Hypothalamus (tissue), 51 donors: ENCODE measurements at places on chromosomes 5 and 9.

GRCh38 chr5:27434335-27434734, 395.9 kb upstream of the CDH9 start:
- DNase-seq, result no peak

DNA sequence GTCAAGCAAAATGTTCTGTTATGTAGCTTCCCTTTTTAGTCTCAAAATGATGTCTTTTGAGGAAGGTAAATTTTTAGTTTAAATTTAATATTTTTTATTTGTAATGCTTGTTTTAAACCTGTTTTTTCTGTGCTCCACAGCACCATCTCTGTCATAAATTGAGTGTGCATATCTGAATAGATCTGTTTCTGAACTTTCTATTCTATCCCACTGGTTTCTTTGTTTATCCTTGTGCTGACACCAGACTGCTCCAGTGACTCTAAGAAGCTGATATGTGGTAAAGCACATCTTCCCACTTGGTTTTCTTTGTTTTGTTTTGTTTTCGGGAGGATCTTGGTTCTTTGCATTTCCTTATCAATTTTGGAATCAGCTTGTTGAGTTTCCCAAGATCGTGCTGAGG, 7.1 kb upstream of the RNF145 start:
- DNase-seq, result no peak

- DNase-seq, result no peak
These were observed 28.1 kb downstream of the DAPK1 start for GRCh38 chr9:87525546-87526303.

DNA sequence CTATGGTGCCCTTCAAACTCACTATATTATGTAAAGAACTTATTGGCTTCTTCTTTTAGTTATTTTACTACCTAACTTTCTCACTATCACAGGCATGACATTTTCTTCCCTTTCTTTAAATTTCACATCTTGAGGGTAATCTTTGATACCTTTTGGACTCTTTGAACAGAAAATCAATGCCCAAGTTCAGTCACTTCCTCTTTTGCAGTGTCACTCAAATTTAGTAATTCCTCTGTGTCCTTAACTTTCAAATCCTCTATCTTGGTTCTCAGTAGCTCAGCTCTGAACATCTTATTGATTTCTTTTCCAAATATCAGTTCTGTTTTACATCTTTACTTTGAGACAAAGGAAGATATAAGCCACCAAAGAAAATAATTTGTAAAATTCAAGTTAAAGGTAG, 25.5 kb downstream of the CNTLN start:
- DNase-seq, result no peak

DNA sequence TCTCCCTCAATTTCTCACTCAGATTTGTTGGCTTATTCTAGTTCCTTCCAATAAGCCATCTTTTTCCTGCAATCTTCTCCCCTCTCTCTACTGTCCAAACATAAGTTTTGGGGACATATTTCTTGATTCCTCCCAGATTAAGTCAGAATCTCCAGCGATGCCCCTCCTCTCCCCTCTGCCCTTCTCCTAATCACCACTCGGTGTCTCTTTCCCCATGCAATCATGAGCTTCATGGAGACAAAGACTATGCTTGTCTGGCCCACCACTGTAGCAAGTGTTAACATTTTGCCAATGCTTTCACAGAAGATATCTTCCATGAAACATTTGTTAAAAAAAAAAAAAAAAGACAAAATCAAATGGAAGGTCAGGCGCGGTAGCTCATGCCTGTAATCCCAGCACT, 42.4 kb downstream of the PDE6A start:
- no peak for DNase-seq

DNA sequence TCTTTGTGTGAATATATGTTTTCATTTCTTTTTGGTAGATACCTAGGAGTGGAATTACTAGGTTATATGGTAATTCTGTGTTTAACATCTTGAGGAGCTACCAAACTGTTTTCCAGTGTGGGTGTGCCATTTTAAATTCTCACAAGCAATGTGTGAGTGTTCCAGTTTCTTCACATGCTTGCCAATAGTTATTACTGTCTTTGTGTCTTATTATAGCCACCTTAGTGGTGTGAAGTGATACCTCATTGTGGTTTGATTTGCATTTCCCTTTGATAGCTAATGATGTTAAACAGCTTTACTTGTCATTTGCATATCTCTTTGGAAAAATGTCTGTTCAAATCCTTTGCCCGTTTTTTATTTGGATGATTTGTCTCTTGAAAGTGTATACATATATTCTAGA, 513.0 kb downstream of the TMEM38B start:
- DNase-seq, result no peak

- DNase-seq, result no peak
These were observed 262.9 kb downstream of the IRX1 start for GRCh38 chr5:3858524-3858923.

DNA sequence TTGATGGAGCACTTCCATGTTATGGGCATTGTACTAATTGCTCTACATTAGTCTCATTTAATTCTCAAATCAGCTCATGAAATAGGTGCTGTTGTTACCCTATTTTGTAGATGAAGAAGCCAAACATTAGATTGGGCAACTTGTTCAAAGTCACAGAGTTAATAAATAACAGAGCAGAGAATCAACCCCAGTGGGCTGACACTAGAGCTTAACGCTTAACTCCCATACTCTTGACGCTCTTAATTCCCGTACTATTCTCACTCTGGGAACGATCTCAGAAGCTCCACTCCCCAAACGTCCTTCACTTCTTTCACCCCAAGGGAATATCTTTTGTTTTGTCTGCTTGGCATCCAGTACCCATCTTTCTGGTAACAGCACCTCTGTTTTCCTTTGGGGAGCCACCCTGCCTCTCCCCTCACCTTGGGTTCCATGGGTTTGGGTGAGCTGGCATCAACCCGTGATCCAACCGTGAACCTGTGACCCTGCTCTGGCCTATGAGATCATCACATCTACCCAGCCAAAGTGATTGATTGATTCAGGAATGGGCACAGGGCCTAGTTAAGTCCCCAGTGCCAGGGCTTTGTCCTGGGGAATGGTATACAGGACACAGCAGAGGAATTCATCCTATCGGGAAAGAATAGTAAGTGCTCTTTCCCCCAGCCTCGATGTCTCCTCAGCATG, 169.2 kb downstream of the NR3C1 start:
- no peak for DNase-seq
